NCI-H526 treated with DMSO at 0.1 percent for 48 hours (cell line): ENCODE measurements at places on chromosomes 7 and 10.

DNA sequence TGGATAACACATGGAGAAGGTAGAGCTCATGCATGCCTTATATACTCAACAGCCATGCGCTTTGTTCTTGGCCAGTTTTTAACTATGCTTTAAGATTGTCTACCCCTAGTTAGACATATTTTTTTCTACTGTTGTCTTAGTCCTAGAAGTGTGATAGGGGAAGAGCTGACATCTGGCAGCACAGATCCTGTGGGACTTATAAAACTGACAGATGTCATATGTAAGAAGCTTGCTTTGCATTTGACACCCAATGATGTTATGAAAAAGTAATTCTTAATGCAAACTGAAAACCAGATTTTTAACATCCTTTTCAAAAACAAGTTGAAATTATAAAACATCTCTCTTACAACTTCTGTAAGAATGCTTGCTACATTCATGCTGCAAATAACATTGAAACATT is 715.9 kb upstream of the LRRN3 start:
- no peak for DNase-seq

- no peak for DNase-seq
Observed at GRCh38 chr10:32104181-32104580, 48.0 kb upstream of the KIF5B start.

DNA sequence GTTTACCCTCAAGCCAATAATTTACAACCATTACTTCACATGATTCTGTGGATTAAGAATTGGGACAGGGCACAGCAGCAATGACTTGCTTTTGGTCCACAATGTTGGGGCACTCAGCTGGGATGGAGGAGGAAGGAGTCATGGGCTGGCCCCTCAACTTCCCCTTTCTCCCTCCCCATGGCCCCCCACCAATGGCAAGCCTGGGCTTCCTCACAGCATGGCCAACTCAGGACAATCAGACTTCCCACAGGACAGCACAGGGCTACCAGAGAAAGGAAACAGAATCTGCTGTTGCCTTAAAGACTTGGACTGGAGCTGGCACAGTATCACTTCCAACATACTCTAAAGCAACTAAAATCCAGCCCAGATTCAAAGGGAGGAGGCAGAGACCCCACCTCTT is 160.7 kb downstream of the PTPN20 start:
- DNase-seq: no peak

DNA sequence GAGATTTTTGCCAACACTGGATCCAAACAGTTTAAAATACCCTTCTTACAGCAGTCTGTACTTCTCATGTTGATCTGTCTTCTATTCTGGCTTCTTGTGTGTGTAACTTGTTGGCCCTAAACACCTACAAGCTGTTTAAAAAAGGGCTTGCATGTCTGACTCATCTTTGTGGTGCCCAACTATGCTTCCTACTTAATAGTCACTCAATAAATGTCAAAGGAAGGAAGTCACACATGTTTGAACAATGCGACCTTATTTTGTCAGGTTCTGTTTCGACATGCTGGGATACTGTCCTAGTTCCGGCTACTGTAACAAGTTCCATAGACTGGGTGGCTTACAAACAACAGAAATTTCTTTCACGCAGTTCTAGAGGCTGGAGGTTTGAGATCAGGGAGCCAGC is 9.4 kb upstream of the GRK5 start:
- no peak for DNase-seq

GRCh38 chr7:26583094-26583648 is 281.2 kb downstream of the SKAP2 start:
- no peak for DNase-seq

GRCh38 chr7:2037301-2037807 is 195.4 kb downstream of the MAD1L1 start:
- no peak for DNase-seq

DNA sequence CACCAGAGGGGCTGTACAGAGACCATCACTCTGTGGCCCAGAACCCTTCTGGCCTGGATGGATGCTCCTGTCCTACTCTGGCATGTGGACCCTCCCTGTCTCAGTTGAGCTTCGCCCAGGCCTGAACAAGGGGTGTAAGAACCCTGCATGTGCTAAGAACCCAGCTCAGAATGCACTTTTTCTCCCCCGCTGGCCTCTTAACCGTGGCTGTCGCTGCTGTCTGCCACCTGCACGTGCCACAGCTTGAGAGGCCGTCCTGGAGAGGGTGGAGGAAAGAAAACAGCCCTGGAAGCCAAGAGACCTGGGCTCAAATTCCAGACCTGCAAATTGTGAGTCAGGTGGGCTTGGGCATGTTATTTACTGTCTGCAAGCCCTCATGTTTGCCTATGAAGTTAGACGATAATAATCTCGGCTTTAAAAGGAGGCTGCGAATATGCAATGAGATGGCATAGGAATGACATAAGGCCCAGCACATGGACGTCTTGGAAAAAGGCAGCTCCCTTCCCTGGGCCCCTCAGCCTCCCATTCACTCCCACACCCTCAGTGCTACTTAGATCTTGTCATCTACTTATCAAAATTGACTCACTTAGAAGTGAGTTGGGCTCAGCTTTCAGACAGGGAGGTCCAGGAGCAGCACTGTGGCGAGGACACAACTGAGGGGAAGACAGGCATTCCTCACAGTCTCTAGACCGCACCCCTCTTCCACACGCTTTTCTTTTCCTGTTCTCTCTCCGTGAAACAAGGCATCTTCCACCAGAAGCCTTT is 31.4 kb downstream of the FIGNL1 start:
- no peak for DNase-seq

DNA sequence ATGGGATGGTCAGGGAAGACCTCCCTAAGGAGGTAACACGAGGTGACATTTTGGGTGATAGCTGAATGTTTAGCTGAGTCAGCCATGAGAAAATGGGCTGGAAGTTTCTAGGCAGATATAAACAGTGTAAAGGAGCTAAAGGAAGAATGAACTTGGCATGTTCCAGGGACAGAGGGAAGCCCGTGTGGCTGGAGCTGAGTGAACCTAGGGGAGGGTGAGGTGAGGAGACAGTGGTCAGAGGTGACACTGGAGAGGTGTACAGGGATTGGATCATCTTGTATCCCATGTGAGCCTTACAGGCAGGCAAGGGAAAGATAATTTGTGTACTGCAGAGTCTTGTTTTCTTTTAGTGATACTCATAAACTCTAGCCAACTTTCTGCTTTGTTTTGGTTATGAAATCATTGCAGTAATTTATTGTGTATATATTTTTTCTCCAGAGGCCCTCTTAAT is 1.8 kb downstream of the STARD3NL start:
- no peak for DNase-seq

- no peak for DNase-seq
Observed at GRCh38 chr7:75591467-75592255, 99.5 kb downstream of the SPDYE5 start.

DNA sequence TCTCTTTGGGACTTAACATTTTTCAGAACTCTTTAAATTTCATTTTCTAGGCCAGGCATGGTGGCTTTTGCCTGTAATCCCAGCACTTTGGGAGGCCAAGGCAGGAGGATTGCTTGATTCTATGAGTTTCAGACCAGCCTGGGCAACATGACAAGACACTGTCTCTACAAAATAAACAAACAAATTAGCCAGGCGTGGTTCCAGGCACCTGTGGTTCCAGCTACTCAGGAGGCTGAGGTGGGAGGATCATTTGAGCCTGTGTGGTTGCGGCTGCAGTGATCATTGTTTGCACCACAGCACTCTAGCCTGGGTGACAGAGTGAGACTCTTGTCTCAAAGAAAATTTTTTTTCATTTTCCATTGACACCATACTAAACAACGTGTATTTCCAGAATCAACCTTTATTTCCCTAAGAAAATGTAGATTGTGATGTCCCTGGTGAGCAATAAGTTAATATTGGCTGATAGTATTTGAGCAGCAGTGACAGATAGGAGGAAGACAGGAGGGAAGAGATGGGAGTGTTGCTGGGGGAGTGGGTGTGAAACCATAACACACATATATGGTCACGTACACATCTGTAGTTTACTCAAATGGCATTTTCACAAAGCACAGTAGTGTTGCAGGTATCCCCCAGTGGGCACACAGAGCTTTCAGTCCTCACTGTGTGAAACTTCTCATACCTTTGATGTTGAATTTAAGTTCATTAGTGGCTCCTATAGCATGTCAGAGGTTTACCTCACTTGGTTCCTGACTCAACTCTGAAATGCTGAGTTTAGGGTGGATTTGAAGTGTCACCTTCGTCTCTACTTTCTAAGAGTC is 205.6 kb downstream of the AUTS2 start:
- no peak for DNase-seq

DNA sequence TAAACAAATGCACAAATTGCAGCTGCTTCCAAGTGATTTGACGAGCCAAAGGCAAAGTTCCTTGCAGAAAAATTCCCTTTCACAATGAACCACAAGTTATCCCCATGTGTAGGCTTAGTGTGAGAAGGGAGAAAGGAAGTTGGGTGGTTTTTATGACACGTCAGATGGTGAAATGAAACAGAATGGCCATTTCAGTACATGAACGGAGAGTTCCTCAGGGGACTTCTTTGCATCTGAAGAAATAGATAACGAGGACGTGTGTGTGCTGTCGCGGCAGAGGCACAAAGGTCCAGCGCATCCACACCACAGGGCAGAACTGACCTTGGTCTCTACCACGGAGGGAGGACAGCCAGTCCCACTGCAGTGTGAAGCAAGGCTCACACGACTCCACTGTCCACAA is 135.9 kb downstream of the PAXIP1 start:
- DNase-seq: no peak

DNA sequence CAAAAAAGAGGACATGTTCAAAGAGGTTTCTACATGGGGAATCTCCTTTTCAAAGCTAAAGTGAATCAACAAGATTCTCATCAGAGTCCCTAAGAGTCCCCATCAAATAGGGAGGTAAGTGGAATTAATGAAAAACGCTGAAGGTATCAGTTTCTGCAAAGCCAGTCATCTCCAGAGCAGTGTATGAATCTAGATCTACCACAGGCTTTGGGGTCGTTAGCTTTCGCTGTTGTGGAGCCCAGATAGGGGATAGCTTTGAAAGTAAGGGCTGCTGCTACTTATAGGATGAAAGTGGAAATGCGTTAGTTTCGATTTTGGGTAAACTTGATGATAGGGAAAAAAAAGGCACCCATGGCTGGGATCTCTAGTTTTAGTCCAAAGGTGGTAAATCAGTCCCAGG is 748.4 kb downstream of the LRMDA start:
- DNase-seq: no peak

DNA sequence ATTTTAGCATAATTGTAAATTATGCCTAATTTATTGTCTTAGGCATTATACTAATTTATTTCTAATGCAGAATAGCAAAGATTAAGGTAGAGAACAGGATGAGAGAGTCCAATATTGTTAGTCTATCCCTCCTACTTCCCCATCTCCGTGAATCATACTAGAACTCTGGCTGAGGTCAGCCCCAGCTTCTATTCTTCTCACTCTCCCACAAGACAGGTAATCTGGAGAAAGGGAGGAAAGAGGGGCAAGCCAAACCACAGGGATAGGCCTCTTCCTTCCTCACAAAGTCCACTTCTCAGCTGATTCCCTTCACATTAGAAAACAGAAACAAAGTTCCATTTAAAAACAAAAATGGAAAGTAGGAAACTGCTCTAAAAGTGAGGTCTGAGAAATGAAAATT is 117.5 kb upstream of the LAMB4 start:
- no peak for DNase-seq

- no peak for DNase-seq
Observed at GRCh38 chr7:51249187-51249945, 67.2 kb downstream of the COBL start.

- DNase-seq: no peak
Observed at GRCh38 chr10:70193391-70193844, 23.1 kb upstream of the SAR1A start.

- no peak for DNase-seq
Observed at GRCh38 chr10:36475746-36476145, 649.7 kb upstream of the ANKRD30A start.

- DNase-seq: no peak
Observed at GRCh38 chr7:1325246-1325645, 92.6 kb downstream of the UNCX start.

GRCh38 chr10:76086761-76087639 is 655.6 kb downstream of the LRMDA start:
- peak; percentile 14 for DNase-seq

DNA sequence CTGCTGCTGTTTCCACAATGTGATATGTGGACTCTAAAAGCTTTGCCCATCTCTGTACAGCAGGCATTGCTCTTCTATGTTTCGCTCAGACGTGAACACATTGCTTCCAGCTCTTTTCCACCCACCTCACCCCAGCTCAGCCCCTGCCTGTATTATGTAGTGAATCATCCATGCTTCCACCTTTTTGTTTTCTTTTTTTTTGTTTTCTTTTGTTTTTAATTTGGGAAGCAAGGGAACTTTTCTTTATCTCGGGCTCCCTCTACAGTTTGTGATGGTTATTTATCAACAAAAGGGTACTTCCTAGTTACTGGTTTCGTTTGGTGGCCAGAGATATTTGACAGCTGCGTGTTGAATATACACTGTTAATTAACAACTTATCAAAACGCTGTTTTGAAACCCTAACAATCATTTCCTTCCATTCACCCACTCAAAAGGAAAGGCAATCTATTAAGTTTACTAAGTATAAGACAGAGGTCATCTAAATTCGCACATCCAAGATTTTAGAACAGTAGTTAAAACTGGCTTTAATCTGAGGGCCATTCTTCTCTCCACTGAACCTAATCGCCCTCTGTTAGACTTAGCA is 127.9 kb upstream of the STK17A start:
- DNase-seq: peak; percentile 9

GRCh38 chr7:77450054-77450453 is 33.9 kb upstream of the GSAP start:
- DNase-seq: no peak

DNA sequence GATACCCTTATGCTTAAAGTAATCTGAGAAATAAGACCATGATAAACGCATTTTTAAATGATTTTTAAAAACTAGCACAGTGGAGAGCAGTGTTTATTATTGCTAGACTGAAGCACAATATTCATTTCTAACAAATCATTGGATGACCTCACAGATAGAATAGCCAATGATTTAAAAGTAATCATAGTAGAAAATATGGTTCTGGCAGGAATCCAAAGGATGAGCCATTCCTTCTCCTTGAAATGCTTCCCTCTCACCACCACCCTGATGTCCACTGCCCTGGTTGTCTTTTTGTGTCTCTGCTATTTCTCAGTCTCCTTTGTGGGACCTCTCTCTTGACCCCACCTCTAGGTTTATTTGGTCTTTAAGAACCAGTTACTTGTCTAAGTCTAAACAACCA is 64.9 kb downstream of the PRKG1 start:
- DNase-seq: no peak

DNA sequence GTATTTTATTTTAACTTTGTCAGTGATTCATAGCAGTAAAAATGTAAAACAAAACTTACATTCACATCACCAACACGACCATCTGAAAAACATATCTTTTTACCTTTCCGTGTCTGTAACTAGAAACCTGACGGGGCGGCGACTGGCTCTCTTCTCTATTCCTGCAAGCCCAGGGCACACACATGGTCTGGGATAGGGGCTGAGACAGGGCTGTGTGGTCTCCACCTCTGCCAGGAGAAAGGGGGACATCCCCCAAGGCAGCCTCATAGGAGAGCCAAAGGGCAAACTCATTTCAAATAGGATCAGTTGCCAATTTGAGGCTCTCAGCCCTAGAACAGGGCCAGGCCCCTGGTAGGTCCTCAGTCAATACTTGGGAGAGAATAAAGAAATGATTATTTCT is 359.4 kb downstream of the TCERG1L start:
- DNase-seq: no peak
